HepG2 (cell line): ENCODE measurements at places on chromosomes 12 and 14. TPM values are rescaled to one million over a fixed set of nuclear protein-coding genes. Genes with fewer than 3 reads are reported as not detected.

DNA sequence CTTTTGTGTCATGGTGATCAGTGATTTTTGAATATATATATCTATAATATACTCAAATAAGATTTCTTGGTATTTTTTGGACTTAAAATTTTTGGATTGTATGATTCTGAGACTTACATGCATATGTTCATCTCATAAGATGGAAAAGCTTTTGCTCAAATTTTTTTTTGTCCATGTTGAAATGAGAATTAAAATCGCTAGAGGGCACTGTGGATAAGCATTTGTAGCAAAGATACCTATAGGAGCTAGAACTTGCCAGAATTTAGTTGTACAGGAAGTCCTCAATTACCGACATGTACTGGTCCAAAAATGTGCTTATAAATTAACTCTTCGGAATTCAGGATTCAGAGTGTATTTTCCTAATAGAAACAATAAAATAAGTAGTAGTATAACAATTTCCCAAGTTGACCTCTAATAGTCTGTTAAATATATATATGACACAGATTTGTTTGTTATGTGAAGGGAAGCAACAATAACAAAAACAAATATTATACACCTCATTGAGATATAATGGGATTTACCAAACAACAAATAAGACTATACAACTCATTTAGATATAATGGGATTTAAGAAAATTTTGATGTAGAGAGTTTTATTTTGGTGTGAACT is 179.6 kb downstream of the TMEM117 start:
- DNase-seq: peak; percentile 43

DNA sequence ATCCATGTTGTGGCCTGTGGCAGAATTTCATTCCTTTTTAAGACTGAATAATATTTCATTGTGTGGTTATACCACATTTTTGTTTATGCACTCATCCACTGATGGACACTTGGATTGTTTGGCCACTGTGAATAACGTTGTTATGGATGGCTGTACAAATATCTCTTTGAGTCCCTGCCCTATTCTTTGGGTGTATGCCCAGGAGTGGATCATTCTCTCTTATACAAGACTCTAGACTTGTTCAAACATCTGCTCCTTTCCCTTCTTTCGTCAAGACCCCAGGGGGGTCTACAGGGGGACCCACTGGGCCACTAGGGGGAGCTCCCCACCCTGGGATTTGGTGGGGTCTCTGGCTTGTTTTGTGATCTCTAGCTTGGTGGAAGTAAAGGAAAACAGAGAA is 77.4 kb downstream of the FBXL14 start:
- peak; percentile 10 for DNase-seq

- DNase-seq: no peak
Observed at GRCh38 chr12:100799770-100800169, 5.2 kb downstream of the ANO4 start.

DNA sequence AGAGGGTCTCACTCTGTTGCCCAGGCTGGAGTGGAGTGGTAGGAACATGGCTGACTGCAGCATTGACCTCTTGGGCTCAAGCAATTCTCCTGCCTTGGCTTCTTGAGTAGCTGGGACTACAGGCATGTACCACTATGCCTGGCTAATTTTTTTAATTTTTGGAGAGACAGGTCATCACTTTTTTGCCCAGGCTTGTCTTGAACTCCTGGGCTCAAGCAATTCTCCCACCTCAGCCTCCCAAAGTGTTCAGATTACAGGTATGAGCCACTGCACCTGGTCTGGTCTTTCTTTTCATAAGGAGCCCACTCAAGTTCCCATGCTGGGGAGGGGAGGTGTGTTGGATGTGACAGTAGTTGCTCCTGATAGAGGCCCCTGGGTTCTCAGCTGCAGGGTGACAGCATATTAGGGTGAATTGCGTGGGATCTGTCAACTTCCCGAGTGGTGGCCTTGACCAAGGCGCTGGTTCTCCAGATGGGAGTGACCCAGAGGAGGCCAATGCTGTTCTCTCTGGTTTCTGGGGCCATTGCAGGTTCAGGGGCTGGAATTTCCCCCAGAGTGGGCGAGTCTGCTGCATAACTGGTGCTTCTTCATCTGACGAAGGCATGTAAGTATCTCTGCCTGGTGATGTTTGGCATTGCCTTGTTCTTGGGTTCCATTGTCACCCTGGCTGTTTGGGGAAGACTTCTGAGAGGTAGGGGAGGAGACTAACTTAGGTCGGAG is 52.4 kb upstream of the ESRRB start:
- DNase-seq: no peak

MYH6 gene
- not detected in 2 replicates for total RNA-seq

AKAP6 gene
- 0.84 and 1.4 TPM in 2 replicates for total RNA-seq
